Fibroblast of the aortic adventitia (primary cell): ENCODE measurements at places on chromosomes 3 and 15. TPM values are rescaled to one million over a fixed set of nuclear protein-coding genes. Genes with fewer than 3 reads are reported as not detected.

ABI3BP gene
- 83.2 and 108 TPM in 2 replicates for total RNA-seq

PLA1A gene
- total RNA-seq = 1.1 TPM in 1 of 2 replicates, not detected in the other

SLC27A2 gene
- not detected in 2 replicates for total RNA-seq

ADPRH gene
- total RNA-seq = 3.8 and 4.1 TPM in 2 replicates

NEK10 gene
- total RNA-seq = 13.1 and 27.1 TPM in 2 replicates

ST8SIA2 gene
- 0.25 TPM in 1 of 2 replicates, not detected in the other for total RNA-seq

KBTBD13 gene
- total RNA-seq = not detected in 2 replicates

RLBP1 gene
- total RNA-seq = not detected in 2 replicates

CCDC54 gene
- not detected in 2 replicates for total RNA-seq

CACNA1D gene
- 0.33 and 1.9 TPM in 2 replicates for total RNA-seq

A4GNT gene
- not detected in 2 replicates for total RNA-seq

BOC gene
- 16.9 and 25.9 TPM in 2 replicates for total RNA-seq

LIPC gene
- total RNA-seq = 0.90 and 1.7 TPM in 2 replicates

CCPG1 gene
- 160 and 249 TPM in 2 replicates for total RNA-seq

SLC24A5 gene
- total RNA-seq = not detected in 2 replicates

ACAN gene
- total RNA-seq = 2.0 and 3.3 TPM in 2 replicates

TTLL13 gene
- 0.09 TPM in 1 of 2 replicates, not detected in the other for total RNA-seq

ACVR2B gene
- total RNA-seq = 1.6 and 2.5 TPM in 2 replicates

ACP3 gene
- total RNA-seq = 0.63 TPM in 1 of 2 replicates, not detected in the other

CKMT1B gene
- not detected in 2 replicates for total RNA-seq

GPR176 gene
- total RNA-seq = 49.7 and 160 TPM in 2 replicates

KLHL6 gene
- not detected in 2 replicates for total RNA-seq

LSAMP gene
- total RNA-seq = 9.8 and 10.7 TPM in 2 replicates

TMC3 gene
- under 0.01 TPM in 1 of 2 replicates, not detected in the other for total RNA-seq

PIGZ gene
- total RNA-seq = 1.9 and 19.2 TPM in 2 replicates

LIPH gene
- 0.08 and 0.36 TPM in 2 replicates for total RNA-seq

PPP2R3A gene
- 16.1 and 17.9 TPM in 2 replicates for total RNA-seq

CCDC39 gene
- total RNA-seq = 0.27 and 8.1 TPM in 2 replicates

PLS1 gene
- total RNA-seq = 0.99 and 2.0 TPM in 2 replicates

IL5RA gene
- 0.08 TPM in 1 of 2 replicates, not detected in the other for total RNA-seq

CADM2 gene
- total RNA-seq = 2.2 TPM in 1 of 2 replicates, not detected in the other

ZNF502 gene
- 4.7 and 6.0 TPM in 2 replicates for total RNA-seq

CLSTN2 gene
- total RNA-seq = 0.82 and 3.2 TPM in 2 replicates

IL17RD gene
- total RNA-seq = 9.5 and 13.6 TPM in 2 replicates
